ENCODE measurements at places on chromosomes 5 and 9. TPM values are rescaled to one million over a fixed set of nuclear protein-coding genes. Genes with fewer than 3 reads are reported as not detected.

DNA sequence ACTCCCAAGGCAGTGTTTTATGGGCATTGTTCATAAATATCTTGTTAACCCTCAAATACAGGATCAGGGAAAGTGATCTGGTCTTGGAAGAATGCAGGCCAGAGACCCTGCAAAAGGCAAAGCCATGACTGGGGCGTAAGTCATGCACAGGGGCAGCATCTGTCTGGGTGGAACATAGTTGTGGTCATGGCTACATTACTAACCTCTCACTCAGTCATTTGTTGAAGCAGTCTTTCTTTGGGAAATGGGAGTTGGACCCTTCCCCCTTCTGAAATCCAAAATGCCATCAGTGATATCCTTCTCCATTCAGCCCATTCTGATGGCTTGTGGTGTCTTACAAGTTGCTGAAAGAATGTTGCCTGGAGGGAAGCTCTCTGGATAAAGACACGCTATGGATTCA, 68.1 kb downstream of the GDNF start:
- no peak overlapping the region for H3K4me3 ChIP-seq
- H3K36me3 ChIP-seq, result peaks cover 4% of the 10 kb centered on the region
- H3K4me1 ChIP-seq, result no peaks in the 10 kb centered on the region
- H3K27ac ChIP-seq, result no peak overlapping the region
- no peaks in the 10 kb centered on the region for H3K27me3 ChIP-seq

DNA sequence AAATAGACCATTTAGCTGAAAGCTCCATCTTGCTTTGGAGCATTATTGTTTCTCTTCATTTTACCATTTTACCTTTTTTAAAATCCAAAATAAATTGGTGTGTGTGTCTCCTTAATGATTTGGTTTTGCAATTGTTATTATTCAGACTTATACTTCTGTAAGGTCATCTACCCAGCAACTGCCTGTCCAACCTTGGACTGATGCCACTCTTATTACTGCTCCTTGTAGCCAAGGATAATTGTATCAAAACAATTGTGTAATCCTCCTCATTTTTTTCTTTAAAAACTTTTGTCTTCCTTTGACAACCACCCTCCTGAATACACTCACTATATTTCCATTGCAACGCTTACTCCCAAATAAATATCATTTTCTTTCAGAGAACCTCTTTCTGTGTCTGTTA, 30.3 kb upstream of the HMGCR start:
- DNase-seq, result no peak
- H3K36me3 ChIP-seq, result no peaks in the 10 kb centered on the region
- no peaks in the 10 kb centered on the region for H3K4me1 ChIP-seq
- no peak overlapping the region for H3K27ac ChIP-seq

CNTLN gene
- total RNA-seq, result 0.83 TPM

- no peaks in the 10 kb centered on the region for H3K36me3 ChIP-seq
- no peak overlapping the region for H3K4me3 ChIP-seq
- H3K27me3 ChIP-seq, result no peaks in the 10 kb centered on the region
Measured at GRCh38 chr5:180602481-180603075, 11.3 kb upstream of the SCGB3A1 start.

CARTPT gene
- not detected for total RNA-seq

GRCh38 chr5:14138608-14139540, 4.3 kb upstream of the TRIO start:
- peaks cover 39% of the 10 kb centered on the region for H3K27me3 ChIP-seq
- H3K36me3 ChIP-seq, result no peaks in the 10 kb centered on the region
- H3K27ac ChIP-seq, result no peak overlapping the region
- no peak overlapping the region for H3K4me3 ChIP-seq
- no peak for DNase-seq

PCDHB8 gene
- not detected for total RNA-seq

PHF24 gene
- total RNA-seq, result not detected

GLRA1 gene
- not detected for total RNA-seq

DNA sequence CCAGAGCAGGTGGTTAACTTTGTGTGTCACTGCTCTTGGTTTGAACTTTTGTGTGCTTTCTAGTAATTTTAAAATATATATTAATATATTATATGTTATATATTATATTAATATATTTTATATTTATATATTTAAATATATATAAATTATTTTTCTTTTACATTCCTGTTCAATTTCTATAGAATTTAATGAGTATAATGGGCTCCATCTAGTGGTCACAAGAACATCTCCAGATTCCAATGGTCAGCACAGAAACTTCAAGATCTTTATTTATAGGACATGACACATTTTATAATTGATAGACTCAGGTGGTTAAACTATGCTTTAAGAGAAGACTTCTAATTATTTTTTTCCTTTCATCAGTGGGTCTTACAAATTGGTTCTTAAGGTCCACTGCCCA, 39.1 kb downstream of the COL23A1 start:
- no peaks in the 10 kb centered on the region for H3K36me3 ChIP-seq
- H3K27me3 ChIP-seq, result peaks cover 3% of the 10 kb centered on the region
- no peak overlapping the region for H3K4me3 ChIP-seq
- no peak for DNase-seq
- no peaks in the 10 kb centered on the region for H3K4me1 ChIP-seq

GRCh38 chr9:103301051-103301450, 305.9 kb downstream of the CYLC2 start:
- H3K36me3 ChIP-seq, result no peaks in the 10 kb centered on the region
- no peak overlapping the region for H3K27ac ChIP-seq
- no peak overlapping the region for H3K4me3 ChIP-seq
- no peaks in the 10 kb centered on the region for H3K27me3 ChIP-seq
- no peak for DNase-seq

FOXD4L5 gene
- total RNA-seq, result 0.43 TPM

GRCh38 chr9:72577212-72577753, 55.9 kb downstream of the TMC1 start:
- no peaks in the 10 kb centered on the region for H3K36me3 ChIP-seq
- no peak overlapping the region for H3K4me3 ChIP-seq
- H3K27me3 ChIP-seq, result peaks cover 3% of the 10 kb centered on the region
- no peak for DNase-seq

ZFP37 gene
- total RNA-seq, result 1.8 TPM

- H3K27ac ChIP-seq, result no peak overlapping the region
- H3K4me1 ChIP-seq, result peaks cover 9% of the 10 kb centered on the region
- no peaks in the 10 kb centered on the region for H3K36me3 ChIP-seq
- no peak for DNase-seq
- peaks cover 39% of the 10 kb centered on the region for H3K27me3 ChIP-seq
- H3K4me3 ChIP-seq, result no peak overlapping the region
Measured at GRCh38 chr5:132797651-132798050, 15.5 kb upstream of the SOWAHA start.

VCAN gene
- total RNA-seq, result 0.09 TPM

SAPCD2 gene
- total RNA-seq, result 26.4 TPM

DAPK1 gene
- 1.3 TPM for total RNA-seq

DNA sequence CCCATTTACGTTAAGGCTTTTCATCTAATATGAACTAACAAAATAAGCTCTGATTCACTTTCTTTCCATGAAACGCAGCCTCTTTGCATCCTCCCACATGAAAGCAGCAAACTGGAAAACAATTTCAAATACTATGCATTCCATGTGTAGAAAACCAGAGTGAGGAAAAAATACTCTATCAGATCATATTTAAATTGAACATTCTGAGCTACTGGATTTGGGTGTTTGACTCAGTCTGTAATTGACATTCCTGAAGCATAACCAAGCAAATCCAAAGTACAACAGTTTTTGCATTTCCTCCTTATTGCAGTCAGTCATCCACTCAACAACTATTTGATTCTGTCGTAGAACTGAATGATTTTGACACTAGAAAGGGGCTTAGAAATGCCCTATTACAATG, 399.1 kb upstream of the NMUR2 start:
- no peak for DNase-seq
- H3K4me3 ChIP-seq, result no peak overlapping the region
- no peaks in the 10 kb centered on the region for H3K36me3 ChIP-seq
- H3K4me1 ChIP-seq, result no peaks in the 10 kb centered on the region
- no peak overlapping the region for H3K27ac ChIP-seq

- H3K36me3 ChIP-seq, result no peaks in the 10 kb centered on the region
- no peak for DNase-seq
- no peak overlapping the region for H3K4me3 ChIP-seq
- no peaks in the 10 kb centered on the region for H3K27me3 ChIP-seq
- no peaks in the 10 kb centered on the region for H3K4me1 ChIP-seq
Measured at GRCh38 chr5:126234563-126235195, 188.5 kb upstream of the GRAMD2B start.

IL4 gene
- not detected for total RNA-seq

CDX1 gene
- total RNA-seq, result not detected

GRCh38 chr5:86625148-86625547, 7.4 kb downstream of the COX7C start:
- peaks cover 21% of the 10 kb centered on the region for H3K36me3 ChIP-seq
- H3K27me3 ChIP-seq, result peaks cover 11% of the 10 kb centered on the region
- no peak overlapping the region for H3K27ac ChIP-seq

DNAH5 gene
- not detected for total RNA-seq

- no peaks in the 10 kb centered on the region for H3K27me3 ChIP-seq
- H3K27ac ChIP-seq, result no peak overlapping the region
- DNase-seq, result no peak
- peaks cover 13% of the 10 kb centered on the region for H3K4me1 ChIP-seq
- no peak overlapping the region for H3K4me3 ChIP-seq
- H3K36me3 ChIP-seq, result peaks cover 39% of the 10 kb centered on the region
Measured at GRCh38 chr5:177169271-177169670, 35.7 kb downstream of the NSD1 start.

GRCh38 chr5:17481378-17481777, 16.7 kb upstream of the TAF11L2 start:
- H3K27me3 ChIP-seq, result no peaks in the 10 kb centered on the region
- H3K4me1 ChIP-seq, result no peaks in the 10 kb centered on the region
- DNase-seq, result no peak
- no peak overlapping the region for H3K4me3 ChIP-seq
- H3K27ac ChIP-seq, result no peak overlapping the region
- H3K36me3 ChIP-seq, result no peaks in the 10 kb centered on the region

AK1 gene
- 54.6 TPM for total RNA-seq

CLTA gene
- 119 TPM for total RNA-seq

GRCh38 chr5:69209602-69210001, 20.2 kb downstream of the CENPH start:
- H3K36me3 ChIP-seq, result peaks cover 4% of the 10 kb centered on the region
- H3K4me1 ChIP-seq, result peaks cover 2% of the 10 kb centered on the region
- H3K27ac ChIP-seq, result no peak overlapping the region
- no peak overlapping the region for H3K4me3 ChIP-seq

DNA sequence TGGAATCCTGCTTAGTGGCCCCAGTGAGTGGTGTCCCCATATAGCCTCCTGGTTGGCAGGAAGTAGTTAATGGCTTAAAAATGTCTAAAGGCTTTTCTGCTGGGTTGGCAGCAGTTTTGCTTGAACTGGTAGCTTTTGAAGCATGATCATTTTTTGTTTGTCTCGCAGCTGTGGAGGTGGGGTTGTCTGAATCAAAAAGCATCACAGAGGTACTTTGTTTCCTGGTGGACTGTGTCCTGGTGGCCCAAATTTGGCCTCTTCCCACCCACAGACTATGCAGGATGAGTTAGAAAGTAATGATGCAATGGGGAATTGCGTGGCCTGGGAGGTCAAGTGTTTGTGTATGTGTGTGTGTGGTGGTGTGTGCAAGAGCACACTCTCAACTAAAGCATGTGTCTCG, 322.7 kb downstream of the ARHGEF28 start:
- no peaks in the 10 kb centered on the region for H3K36me3 ChIP-seq
- no peaks in the 10 kb centered on the region for H3K4me1 ChIP-seq

DNA sequence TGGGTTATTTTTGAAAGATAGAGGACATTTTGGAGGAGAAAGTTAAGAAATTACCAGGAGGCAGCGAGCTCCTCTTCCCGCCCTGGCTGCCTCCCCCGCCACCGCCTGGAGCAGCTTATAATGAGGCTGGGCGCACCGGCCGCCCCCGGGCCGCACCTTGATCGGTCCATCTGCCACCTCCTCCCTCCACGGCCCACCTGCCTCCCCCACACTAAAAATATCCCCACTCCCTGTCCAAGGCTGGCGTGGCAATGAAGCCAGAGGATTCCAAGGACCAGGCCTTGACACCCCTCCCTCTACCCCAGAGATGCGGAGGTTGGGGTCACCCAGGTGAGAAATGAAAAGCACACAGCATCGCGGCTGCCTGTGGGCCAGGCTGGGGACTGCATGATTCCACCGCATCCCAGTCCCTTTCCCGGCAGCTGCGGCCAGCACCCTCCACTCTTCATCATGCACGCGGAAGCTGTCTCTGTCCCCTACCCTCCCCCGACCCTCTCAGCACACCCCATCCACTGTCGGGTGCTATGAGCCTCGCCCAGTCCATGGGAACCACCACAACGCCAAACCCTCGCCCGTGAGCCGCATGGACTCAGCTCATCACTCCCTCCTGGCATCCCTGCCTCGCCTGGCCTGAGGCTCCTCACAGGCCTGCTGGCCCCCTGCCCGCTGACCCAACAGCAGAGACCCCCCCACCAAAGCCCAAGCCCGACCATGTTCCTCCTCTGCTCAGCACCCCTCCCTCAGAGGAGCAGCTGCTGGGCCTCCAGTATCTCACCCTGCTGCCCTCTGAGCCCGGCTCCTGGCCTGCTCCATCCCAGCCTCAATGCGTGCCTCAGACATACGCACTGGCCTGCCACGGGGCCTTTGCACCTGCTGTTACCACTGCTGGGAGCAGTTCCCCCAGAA, 50.0 kb downstream of the SARDH start:
- H3K4me1 ChIP-seq, result peaks cover 9% of the 10 kb centered on the region
- no peak overlapping the region for H3K4me3 ChIP-seq
- no peaks in the 10 kb centered on the region for H3K27me3 ChIP-seq
- no peak overlapping the region for H3K27ac ChIP-seq

GRCh38 chr5:132781029-132781428, 4.0 kb upstream of the SEPTIN8 start:
- H3K27ac ChIP-seq, result no peak overlapping the region
- no peak for DNase-seq
- peak overlapping the region; percentile 15 for H3K4me3 ChIP-seq

COL15A1 gene
- 0.20 TPM for total RNA-seq

RLN2 gene
- 3.5 TPM for total RNA-seq

TAF11L5 gene
- not detected for total RNA-seq

- H3K27me3 ChIP-seq, result no peaks in the 10 kb centered on the region
- no peak overlapping the region for H3K4me3 ChIP-seq
- H3K27ac ChIP-seq, result no peak overlapping the region
- DNase-seq, result no peak
Measured at GRCh38 chr9:126154182-126154827, 172.3 kb upstream of the MVB12B start.

EPB41L4A gene
- total RNA-seq, result 1.0 TPM
